ENCODE measurements at places on chromosomes 5 and 9.

DNA sequence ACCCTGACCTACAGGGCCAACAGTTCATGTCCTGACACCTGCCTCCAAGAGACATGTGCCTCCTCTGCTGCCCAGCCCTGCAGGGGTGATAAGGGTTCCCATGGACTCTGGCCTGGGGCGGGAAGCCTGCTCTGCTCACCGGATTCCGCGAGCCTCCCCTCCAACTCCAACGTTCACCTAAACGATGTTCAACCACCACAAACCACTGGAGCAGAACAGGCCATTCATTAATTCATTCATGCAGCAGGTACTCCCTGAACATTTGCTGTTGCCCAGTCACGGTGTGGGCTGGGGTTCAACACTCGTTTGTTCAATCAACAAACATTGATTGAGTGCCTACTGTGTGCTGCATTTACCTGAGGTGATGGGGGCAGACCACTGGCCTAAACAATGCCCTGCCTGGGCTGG is 3.3 kb upstream of the UAP1L1 start:
- DNase-seq: no peak

- no peak for DNase-seq
Measured at GRCh38 chr9:115291841-115292240, 173.9 kb upstream of the TNC start.

DNA sequence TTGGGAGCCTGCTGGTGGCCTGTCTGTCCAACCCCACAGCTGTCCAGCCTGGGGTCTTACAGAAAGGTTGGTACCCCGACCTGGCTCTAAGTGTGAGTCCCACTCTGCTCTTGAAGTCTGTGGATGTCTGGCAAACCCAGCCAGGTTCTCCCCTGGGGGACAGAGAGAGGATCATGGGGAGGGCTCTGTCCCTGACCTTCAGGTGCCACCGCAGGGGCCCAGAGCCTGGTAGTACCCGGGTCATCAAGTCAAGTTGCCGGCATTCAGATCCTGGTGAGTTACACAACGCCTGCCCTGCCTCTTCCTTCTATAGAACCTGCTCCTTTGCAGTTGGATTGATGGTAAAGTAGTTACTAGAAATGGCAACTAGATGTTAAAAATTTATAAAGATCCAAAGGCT is 66.7 kb downstream of the ADAMTS2 start:
- DNase-seq: no peak

DNA sequence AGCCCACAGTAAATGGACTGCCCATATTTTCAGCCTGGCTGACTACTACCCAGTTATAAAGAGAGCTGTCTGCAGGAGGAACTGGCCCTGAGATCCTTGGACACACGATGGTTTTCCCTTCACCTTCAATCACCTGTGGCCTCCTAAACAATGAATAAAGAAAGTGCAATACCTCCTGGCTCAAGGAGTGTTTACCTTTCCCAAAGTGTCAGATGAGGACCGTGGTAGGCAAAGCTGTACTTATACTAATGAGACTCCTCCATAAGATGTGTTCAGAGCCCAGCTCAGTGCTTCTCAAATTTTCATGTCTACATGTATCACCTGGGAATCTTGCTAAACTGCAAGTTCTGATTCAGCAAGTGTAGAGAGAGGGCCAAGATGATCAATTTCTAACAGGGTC is 284.5 kb upstream of the VLDLR start:
- no peak for DNase-seq

DNA sequence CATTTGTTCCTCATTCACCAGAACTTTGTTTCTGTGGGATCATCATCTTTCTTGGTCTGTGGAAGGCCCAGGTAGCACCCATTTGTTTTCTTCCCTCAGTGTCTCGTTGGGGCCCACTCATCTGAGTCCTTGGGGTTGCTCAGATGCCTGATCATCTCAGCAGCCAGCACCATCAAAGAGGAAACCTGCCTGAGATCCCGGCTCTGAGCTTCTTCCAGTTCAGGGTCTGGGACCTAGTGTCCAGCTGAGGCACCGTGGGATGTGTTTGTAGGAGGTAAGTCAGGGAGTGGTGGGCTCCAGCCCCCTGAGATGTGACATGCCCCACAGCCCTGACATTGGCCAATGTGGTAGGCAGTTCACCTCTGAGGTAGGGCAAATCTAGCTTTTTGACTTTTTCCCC is 9.4 kb upstream of the CD180 start:
- DNase-seq: no peak

- no peak for DNase-seq
Measured at GRCh38 chr5:3051400-3051799, 299.9 kb upstream of the IRX2 start.

DNA sequence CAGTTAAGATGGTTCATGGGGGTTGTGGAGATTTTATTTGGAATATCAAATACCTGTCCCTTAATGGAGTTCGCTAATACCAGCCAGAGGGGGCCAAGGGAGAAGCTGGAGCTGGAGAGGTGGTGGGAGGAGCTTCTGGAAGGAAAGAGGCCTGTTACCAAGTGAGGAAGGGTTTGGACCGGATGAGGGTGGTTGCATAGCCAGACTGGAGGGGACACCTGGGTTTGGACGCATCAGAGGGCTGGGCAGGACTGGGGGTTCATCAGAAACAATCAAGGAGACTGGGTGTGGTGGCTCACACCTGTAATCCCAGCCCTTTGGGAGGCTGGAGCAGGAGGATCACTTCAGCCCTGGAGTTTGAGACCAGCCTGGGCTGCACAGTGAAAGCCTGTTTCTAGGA is 111.8 kb upstream of the IER5L start:
- no peak for DNase-seq

DNA sequence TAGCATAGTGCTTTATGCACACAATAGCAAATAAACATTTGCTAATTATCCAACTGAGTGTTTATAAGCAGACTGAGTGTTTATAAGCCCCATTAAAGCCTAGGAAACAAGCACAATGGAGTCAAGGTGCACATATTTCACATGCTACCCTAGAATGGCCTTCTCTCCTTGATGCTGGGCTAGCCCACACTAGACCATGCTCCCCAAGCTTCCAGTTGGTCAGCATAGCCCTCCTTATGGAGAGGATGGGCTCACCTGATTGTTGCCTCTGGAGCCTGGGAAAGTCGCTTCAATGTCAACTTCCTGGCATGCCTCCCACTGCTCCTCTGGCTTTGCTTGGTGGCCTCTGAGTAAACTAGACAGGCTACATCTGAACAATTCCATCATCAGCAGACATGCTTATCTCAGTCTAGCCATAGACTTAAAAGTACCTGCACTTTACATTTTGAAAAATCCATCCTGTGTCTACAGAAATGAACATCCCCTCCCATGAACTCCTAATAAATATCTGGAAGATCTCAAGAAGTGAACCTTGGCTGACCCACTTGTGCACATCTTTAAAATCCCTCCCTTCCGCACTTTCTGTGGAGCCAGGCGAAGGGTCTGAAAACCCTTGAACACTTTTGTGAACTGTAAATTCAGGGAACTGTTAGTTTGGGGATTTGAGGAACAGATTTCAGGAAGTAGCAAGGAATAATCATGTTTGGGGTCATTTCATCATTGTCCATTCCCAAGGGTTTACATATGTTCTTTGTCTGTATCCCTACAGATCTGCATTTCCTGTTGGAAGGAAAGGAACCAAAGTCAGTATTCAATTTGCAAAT is 486.6 kb downstream of the ARHGEF28 start:
- DNase-seq: no peak

DNA sequence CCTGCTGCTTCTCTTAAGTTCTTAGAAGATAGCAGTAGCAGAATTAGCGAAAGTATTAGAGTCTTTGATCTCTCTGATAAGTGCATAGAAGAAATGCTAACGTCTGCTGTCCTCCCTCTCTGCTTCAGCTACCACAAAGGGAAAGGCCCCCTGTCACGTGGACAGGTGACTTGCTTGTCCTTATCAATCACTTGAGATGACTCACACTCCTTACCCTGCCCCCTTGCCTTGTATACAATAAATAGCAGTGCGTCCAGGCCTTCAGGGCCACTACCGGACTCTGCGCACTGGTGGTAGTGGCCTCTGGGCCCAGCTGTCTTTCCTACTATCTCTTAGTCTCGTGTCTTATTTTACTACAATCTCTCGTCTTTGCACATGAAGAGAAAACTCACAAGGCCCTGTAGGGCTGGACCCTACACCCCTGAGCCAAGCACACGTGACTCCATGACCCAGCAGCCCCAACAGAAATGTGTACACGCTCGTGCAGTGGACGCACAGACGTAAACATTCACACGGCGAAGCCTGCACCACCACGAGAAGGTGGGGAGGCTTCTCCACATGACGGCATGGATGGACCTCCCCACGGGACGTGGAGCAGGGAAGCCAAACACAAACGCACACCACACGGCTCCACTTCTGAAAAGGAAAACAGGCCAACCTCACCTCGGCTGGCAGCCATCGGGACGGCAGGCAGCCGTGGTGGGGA is 38.3 kb downstream of the PNPLA7 start:
- no peak for DNase-seq

GRCh38 chr9:131590907-131591844 is 45.9 kb downstream of the PRRT1B start:
- peak; percentile 53 for DNase-seq

- no peak for DNase-seq
Measured at GRCh38 chr5:17172791-17173190, 44.6 kb upstream of the BASP1 start.

DNA sequence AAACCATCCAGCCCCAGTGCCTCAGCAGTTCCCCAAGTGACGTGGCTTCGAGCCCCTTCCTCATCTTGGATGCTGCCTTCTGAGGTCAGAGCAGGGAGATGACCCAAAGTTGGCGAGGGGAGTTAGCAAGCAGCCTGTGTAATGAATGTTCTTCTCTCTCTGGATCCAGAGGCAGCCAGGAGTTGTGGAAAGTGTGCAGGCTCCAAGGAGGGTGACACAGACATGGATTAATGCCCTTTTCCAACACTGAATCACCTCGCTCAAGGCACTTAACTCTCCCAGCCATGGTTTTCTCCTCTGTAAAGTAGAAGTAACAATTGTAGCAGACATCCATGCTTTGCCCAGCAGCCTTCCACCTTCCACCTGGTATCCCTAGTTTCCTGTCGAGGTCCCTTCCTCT is 64.6 kb upstream of the HAND1 start:
- DNase-seq: no peak

- DNase-seq: no peak
Measured at GRCh38 chr5:6649186-6649585, 15.9 kb downstream of the SRD5A1 start.

DNA sequence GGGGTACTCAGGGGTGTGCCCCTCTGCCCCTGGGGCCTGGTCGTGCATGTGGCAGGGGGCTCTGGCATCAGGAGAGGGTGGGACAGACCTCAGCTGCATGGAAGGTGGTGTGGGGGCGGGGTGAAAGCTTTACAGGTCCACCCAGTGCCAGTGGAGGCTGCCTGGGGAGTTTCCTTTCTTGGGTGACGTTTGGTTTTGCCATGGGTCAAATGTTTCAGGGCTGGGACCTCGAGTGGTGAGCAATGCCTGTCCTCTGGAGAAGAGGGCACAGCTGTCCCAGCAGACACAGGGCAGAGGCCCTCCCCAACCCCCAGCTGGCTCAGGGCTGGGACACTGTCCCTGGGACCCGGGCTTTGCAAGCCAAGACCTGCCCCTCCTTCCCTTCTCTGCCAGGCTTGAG is 3.6 kb downstream of the RXRA start:
- DNase-seq: no peak

DNA sequence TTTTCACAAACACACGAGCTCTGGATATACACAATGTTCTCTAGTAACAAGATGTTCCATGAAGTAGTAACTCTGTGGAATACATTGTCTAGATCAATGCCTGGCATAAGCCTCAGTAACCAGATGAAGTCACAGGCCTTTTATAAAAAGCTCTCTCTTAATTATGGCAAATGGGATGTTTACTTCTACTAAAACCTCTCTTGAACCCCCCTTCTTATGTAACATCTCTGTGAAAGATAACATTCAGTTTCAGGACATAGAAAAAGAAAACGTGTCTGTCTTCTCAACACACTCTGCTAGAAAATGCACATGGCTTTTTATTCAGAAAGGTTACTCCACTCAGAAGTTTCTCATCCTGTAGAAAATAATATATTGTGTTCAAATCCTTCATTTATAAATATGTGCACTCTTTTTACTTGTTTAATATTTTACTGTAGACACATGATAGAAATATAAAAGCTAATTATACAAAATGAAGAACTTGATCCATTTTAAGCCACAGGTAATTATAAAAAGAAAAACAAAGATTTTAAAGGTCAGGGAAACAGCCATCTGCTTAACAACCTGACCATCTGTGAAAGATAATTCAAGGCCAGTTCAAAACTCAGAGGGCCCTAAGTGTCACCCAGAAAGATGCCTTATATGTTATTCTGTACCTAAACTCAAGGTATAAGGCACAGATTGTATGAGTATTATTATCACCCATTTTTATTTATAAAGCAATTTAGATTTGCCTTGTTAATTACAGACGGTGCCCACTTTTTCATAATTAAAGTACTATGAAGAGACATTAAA is 812.0 kb downstream of the CDH18 start:
- no peak for DNase-seq

- DNase-seq: no peak
Measured at GRCh38 chr5:108728566-108729241, 19.0 kb upstream of the FER start.

GRCh38 chr5:7872517-7873130 is 3.7 kb downstream of the MTRR start:
- DNase-seq: no peak

GRCh38 chr5:57435701-57436134 is 46.9 kb downstream of the ACTBL2 start:
- no peak for DNase-seq

DNA sequence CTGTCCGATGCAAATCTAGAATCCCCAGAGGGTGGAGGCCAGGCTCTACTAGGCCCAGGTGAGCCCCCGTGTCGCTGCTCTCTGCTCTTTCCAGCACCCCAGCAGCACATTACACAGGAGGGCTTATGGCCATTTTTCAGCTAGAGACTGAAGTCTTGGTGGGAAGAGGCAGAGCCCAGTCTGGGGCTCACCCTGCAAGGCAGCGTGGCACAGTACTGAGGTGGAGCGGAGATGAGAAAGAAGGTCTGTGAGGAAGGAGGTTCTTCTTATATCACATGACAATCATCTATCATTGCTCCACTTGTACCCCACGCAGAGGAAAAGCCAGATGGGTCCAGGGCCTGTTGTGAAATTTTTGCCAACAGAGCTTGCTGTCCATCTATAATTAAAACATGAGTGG is 10.0 kb upstream of the KIF12 start:
- DNase-seq: no peak

DNA sequence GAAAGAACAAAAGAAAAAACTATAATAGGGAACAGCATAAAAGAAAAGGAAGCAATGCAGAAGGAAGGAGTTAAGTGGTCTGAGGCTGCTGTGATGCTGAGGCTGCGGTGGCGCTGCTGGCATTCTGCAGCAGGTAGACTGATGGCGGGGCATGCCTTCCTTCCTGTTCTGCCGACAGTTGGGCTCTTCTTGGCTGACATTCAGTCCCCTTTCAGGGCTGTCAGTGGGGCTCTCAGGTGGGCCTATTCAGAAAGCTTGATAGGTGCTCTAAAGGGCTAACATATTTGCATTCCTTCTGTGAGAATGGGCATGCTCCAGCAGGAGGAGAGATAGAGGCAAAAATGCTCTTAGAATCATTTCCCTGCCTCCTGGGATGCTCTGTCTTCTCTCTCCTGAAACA is 5.1 kb upstream of the CLINT1 start:
- DNase-seq: no peak

DNA sequence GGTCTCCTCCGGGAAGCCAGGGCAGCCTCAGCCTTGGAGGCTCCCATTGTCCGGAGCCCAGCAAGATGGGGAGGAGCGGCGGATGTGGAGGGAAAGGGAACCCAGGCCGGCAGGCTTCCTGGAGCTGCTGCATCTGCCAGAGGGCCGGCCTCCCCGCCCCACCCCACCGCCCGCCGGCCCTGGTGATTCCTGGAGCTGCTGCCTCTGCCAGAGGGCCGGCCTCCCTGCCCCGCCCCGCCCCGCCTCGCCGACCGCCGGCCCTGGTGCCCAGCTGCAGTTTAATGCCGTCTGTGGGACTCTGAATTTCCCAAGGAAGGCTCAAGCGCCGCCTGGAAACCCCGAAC is 31.6 kb downstream of the EXD3 start:
- DNase-seq: no peak

Measured in NCI-H187 (cell line).